ENCODE measurements at places on chromosomes 5 and 9.

DNA sequence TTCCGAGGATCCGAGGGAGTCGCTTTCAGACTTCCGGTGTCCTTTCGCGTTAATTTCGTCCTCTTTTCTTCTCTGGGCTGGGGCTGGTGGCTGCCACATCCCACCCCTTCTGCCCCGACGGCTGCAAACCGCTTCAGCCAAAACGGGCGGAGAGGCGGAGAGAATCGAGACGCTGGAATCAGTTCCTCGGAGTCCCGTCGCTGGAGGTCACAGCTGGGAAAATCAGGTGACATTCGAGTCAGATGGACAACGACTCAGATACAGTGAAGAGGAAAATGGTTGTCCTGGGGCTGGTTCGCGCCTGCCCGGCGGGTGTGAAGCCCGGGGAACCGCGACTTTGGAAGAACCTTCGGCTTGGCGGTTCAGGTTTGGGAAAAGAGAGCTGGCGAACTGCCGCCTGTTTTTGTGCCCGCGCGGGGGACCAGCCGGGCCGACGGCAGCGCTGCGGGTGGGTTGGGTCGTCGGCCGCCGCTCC lies 8.9 kb upstream of the NKX2-5 start:
- no peak for DNase-seq

- no peak for DNase-seq
Measured at GRCh38 chr9:109912082-109912582, 132.1 kb downstream of the PALM2AKAP2 start.

- DNase-seq, result no peak
Measured at GRCh38 chr9:105439428-105439827, 8.4 kb upstream of the FSD1L start.

DNA sequence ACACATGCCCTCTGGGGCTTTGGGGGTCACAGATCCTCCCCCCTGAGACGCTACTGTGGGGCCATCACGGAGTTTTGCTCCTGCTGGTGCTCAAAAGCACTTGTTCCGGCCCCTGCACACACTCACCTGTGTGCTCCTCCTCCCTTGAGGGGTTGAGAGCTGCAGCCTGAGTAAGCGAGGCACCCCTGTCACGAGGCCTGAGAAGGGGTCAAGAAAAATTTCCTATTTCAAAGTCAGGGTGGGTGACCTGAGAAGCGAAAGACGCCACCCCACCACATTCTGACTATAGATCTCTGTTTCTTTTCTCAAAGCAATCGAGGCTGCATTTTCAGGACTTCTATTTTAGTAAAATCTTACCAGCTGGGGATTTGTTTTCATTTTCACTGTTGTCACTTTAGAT lies 138.5 kb downstream of the DCP2 start:
- DNase-seq, result no peak

GRCh38 chr9:136327304-136327974 lies at the start of gene GPSM1:
Gene GPSM1 (plus strand): TSS chr9:136327539. CDS start chr9:136327696, 157 bp downstream.
- DNase-seq, result peak; percentile 56

GRCh38 chr9:117929868-117930267 lies 225.7 kb downstream of the TLR4 start:
- peak; percentile 92 for DNase-seq

DNA sequence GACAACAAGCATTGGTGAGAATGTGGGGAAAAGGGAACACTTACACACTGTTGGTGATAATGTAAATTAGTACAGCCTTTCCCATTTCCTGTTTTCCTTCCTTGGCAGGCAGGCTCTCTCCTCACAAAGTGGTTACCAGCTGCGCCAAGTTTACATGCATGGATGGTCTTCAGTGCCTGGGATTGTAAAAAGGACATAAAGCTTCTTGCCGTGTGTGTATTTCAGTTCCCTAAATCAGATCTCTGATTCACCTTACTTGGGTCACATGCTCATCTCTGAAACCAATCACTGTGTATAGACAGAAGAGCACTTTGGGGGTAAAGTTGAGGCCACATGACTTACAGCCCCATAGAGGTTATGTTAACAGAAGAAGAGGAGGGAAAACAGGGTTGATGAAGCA lies 92.8 kb downstream of the CAVIN4 start:
- peak; percentile 81 for DNase-seq

GRCh38 chr9:91835632-91836031 lies 114.4 kb downstream of the ROR2 start:
- DNase-seq, result no peak

DNA sequence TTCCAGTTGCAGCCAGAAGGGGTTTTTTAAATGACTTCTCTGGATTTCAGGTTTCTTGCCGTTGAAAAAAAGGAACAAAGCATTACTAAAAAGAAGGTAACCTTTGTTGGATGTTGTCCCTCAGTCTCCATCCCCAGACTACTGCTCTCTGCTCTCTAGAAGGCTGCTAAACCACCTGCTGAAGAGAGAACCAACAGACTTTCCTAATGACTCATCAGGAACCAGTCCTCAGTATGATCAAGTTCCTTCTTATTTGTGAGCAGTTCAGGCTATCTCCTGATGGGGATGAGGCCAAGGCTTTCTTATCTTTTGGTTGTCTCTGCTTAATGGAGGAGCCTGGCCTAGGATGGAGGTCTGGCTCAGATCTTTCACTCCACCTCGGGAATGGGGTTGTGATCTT lies 4.1 kb downstream of the KIF4B start:
- no peak for DNase-seq

DNA sequence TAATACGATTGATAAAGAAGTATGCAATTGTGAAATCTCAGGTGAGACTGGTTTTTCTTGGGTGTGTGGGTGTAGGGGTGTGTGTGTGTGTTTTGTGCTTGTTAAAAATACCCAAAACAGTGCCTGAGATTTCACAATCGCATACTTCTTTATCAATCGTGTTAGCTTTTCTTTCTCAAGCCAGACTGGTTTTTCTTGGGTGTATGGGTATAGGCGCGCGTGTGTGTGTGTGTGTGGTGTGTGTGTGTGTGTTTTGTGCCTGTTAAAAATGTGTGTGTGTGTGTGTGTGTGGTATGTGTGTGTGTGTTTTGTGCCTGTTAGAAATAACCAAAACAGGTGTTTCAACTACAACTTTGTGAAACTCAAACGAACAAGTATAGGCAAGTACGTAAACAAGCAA lies 53.7 kb downstream of the CERT1 start:
- no peak for DNase-seq

- no peak for DNase-seq
Measured at GRCh38 chr5:181111010-181111409, 20.0 kb downstream of the OR2V1 start.

DNA sequence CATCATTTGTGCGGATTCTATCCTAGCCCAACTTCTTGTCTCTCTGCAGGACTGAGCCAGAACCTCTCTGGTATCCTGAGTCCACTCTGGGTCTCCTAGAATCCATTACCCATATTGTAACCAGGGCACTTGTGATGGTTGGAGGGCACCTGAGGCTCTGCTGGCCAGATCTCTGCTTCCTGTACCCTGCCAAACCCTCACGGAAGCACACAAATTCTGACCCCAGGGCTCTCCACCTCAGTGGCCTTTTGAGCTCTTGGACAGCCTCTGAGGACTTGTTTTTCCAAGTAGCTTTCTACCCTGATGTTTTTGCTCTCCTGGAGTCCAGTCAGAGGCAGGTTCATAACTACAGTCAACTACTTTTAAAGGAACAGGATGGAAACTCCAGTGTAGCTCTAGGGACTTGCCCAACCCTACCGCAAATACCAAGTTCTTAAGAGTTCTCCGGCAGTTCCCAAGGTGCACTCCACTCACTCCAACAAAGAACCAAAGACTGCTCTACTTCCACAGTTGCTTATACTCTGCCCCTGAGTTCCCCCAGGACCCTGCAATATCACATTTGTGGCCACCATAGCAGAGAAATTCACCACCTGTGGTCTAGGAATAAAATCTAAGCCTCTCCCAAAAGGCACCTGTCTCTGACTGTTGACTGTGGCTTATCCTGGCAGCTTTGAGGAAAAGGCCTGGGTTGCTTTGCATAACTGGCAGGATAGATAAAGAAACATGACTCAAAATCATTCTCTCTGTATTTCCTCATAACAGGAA lies 9.6 kb downstream of the PIP5K1B start:
- DNase-seq, result no peak

- DNase-seq, result no peak
Measured at GRCh38 chr5:35430381-35431162, 187.1 kb upstream of the SPEF2 start.

- no peak for DNase-seq
Measured at GRCh38 chr5:75435096-75435495, 76.3 kb downstream of the CERT1 start.

DNA sequence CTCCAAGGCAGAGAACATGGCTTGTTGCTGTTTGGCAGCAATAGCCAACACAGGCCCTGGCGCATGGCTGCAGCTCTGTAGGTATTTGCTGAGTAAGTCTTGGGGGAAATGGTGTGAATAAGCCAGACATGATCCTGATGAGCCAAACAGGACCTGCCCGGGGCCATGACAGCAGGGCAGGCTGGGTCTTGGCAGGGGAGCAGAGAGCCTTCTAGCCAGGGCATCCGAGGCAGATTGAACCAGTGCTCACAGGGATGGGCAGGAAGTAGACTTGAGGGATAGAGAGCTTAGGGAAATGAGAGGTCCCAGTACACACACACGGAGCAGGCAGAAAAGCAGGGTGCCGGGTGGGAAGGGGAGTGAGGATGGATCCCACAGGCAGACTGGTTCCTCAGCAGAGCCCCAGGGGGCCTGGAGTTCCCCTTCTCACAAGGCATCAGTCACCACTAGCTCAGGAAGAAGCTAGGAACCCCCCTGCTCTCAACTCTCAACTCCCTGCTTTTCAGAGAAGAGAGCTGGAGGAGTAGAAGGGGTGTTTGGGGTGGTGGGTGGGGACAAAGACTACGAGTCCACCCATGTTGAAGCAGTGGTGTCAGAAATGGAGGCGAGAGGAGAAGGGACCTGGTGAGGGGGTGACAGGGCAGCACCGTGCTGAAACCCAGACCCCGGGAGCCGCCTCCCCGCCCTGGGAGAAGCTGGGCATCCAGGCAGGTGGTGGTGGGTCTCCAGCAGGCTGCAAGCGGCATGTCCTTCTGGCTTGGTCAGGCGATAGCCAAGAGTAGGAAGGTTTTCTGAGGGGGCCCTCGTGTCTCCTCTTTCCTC lies 111.1 kb downstream of the RGS3 start:
- no peak for DNase-seq

DNA sequence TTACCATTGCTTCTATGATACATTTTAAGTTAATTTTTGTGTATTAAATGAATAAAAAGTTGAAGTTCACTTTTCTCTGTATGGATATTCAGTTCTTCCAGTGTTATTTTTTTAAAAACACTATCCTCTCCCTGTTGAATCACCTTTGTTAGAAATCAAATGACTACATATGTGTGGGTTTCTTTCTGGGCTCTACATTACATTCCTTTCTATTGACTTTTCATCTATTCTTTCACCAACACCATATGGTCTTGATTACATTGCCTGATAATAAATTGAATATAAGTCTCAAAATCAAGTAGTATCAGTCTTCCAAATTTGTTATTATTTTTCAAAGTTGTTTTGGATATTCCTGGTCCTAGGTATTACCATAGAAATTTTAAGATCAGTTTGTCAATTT lies 7.3 kb upstream of the RASEF start:
- no peak for DNase-seq

GRCh38 chr9:69175486-69175885 lies 1.4 kb downstream of the TJP2 start:
- no peak for DNase-seq

GRCh38 chr5:151757233-151758140 lies 944 bp downstream of the ATOX1 start:
- no peak for DNase-seq

GRCh38 chr9:25939126-25939525 lies 260.9 kb upstream of the TUSC1 start:
- DNase-seq, result no peak

DNA sequence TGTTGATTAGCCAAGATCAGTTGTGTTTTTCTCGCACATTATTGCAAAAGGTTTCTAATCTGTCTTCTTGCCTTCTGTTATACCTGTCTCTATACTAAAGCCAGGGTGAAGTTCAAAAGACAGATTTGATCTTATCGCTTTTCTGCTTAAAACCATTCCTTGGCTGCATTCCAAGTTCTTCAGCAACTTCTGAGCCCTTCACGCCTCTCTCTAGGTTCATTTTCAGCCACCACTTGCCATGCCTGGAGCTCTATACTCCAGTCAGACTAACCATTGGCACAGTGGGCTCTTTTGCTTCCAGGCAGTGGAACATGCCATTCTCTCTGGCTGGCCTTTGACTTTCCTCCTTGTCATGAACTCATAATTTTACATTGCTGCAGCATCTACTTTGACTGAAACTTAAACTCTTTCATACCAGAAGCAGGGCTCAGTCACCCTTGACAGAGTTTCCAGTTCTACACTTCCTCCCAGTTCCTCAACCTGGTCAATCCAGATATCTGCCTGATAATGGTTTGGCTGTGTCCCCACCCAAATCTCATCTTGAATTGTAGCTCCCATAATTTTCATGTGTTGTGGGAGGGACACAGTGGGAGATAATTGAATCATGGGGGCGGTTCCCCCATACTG lies 114.4 kb downstream of the SLC12A2 start:
- DNase-seq, result no peak

- DNase-seq, result no peak
Measured at GRCh38 chr5:167614294-167615021, 677.0 kb upstream of the WWC1 start.

- no peak for DNase-seq
Measured at GRCh38 chr5:83443534-83443933, 28.0 kb upstream of the VCAN start.

DNA sequence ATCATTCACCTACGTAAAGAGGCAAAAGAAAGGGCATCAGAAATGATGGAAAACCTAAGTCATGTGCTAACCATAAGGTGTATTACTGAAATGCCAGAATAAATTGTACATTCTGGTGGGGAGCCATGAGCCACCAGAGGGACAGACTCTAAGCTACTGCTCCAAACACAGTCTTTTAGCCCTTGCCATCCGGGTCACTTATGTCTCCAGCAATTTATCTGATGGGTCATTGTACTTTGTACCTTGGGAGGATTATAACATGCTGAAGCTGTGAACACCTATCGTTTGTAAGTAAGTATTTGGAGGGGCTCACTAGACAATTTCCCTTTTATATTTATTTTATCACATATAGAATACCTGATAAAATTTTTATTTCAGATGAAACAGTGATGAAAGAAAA lies 495.1 kb downstream of the KIF4B start:
- DNase-seq, result no peak

DNA sequence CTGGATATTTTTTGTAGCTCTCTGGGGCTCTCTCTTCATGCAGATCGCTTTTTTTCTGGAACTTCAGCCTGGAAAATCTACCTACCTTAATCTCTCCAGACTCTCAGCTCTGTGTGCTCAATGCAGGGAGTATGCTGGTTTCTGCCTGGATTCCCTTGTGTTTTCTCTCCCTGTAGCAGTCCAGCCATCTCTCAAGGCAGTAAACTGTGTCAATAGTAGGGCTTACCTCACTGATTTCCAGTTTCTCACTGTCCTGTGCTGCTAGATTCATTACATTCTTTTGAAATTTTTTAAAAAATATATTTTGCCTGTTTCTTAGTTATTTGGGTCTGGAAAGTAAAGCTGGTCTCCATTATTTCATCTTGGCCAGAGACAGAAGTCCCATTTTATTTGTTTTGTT lies 951.4 kb downstream of the NR2F1-AS1 start:
- DNase-seq, result no peak

GRCh38 chr9:37942621-37943344 lies 38.9 kb upstream of the SLC25A51 start:
- DNase-seq, result no peak

- DNase-seq, result peak; percentile 4
Measured at GRCh38 chr5:17257705-17258273, 40.4 kb downstream of the BASP1 start.
